ENCODE measurements at places on chromosomes 6 and 20. TPM values are rescaled to one million over a fixed set of nuclear protein-coding genes. Genes with fewer than 3 reads are reported as not detected.
A peak's percentile ranks its signal among the peaks of the same experiment; 100 is the strongest.

CASP8AP2 gene
- 11.9 TPM for total RNA-seq

VWA7 gene
- under 0.01 TPM for total RNA-seq

DNA sequence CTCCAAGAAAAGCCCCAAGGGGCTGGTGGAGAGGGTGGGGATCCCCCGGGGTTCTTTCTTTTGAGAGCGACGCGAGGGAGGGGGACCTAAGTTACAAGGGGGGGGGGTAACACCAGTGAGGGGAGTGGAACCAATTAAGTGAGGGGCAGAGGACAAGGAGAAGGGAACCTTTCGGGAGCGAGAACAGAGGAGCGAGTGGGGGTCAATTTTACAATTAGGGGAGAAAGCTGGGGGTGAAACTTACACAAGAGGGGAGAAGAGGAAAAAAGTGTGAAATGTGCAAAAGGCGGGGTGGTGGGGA is 548 bp downstream of the SALL4 start:
- no peak for DNase-seq

NHLRC1 gene
- total RNA-seq, result 1.7 TPM

DNA sequence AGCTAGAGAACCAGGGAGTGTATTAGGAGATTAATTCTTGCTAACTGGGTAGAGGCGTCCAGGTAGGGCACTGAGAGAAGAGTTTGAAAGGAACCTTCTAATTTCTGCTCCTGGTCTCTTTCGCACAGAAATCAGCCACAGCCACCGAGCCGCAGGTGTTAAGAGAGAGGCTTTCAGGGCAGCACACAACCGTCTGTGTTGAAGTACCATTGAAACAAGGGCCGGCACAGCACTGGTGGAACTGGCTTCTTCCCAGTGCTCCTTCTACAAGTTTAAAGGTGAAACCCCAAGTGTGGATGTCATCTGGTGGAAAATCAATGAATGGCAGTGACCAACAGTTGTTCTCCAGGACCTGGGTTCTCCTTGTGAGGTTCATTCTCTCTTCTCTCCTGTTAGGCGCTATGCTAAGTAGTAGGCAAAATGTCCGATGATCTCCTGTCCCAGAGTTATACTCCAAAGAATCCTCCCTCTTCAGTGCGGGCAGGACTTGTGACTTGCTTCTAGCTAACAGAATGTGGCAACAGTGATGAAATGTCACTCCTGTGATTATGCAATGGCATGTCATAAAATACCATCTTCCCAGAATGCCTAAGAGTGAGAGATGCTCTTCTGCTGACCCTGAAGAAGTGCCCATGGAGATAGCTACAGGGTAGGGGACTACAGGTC is 15.0 kb upstream of the RIN2 start:
- DNase-seq, result peak; percentile 20

CALHM6 gene
- total RNA-seq, result not detected

SNX3 gene
- 142 TPM for total RNA-seq

PRRT1 gene
- under 0.01 TPM for total RNA-seq

DNA sequence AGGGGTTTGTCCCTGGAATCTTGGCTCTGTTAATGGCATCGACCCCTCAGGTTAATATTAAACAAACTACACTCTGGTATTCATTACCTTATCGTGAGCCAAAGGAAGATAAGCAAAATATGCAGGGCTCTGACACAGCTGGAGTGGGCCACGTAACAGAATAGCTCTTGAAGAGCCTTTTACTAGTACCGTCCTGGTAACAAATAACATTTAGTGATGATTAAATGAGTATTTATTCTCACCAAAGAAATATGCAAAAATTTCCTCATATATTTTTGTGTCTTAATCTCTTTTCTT is 20.1 kb upstream of the UTRN start:
- no peak for DNase-seq

DNA sequence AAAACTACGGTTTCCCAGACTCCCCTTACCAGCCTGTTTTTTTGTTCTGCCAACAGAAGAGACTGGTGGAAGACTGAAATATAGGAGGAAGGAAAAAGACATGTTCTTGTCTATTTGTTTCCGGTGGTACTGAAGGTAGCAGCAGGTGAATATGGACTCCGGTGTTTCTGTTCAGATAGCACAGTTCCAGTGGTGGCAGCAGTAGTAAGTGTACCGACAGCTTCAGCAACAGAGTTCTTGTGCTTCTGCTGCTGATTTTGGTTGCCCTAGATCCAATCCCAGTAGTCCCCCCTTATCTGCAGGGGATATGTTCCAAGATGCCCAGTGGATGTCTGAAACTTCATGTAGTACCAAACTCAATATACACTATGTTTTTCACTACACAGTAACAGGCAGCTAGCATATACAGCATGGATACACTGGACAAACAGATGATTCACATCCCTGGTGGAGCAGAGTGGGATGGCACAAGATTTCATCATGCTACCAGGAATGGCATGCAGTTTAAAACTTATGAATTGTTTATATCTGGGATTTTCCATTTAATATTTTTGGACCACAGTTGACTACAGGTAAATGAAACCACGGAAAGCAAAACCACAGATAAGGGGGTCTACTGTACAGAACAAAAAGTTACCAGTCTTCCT is 301.8 kb downstream of the BTBD9 start:
- peak; percentile 81 for DNase-seq

SRSF12 gene
- total RNA-seq, result under 0.01 TPM

- no peak for DNase-seq
Measured at GRCh38 chr6:109834595-109835437, 143.3 kb upstream of the GPR6 start.

DNA sequence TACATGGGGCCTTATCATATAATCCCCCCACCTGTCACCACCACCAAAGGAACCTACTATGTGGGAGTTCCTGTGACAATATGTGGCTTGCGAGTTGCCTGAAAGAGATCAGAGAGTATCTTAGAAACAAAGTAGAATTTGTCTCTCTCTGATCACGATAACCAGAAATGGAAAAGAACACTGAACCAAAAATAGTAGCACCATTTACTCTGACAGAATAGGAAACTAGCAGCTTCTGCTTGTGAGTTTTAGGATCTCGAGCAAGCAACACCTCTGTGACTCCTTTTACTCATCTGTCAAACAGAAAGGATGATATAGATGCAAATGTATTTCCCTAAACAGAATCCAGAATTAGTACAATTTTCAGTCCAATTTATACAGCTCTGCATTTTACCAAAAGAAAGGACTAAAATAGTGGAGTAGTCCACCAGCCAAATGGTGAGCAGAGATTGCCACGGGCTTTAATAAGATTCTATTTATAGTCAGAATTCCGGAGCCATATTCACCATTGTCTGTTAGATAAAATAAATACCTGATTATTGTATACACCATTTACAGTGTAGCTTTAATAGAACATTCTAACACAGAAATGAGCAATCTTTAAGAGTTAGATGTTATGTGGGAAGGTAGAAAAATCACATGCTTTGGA is 19.9 kb upstream of the STMND1 start:
- no peak for DNase-seq

GRCh38 chr20:1338801-1339200 is 9.9 kb upstream of the SDCBP2 start:
- DNase-seq, result no peak

MYH7B gene
- total RNA-seq, result under 0.01 TPM

- DNase-seq, result no peak
Measured at GRCh38 chr6:84052883-84053241, 19.3 kb downstream of the MRAP2 start.

GRCh38 chr6:68633972-68634725 is 933 bp upstream of the ADGRB3 start:
- no peak for DNase-seq

GRCh38 chr6:94389218-94389617 is 969.9 kb upstream of the EPHA7 start:
- DNase-seq, result no peak

Measured in fibroblast of villous mesenchyme (primary cell).